ENCODE measurements at places on chromosomes 3 and 15.

GRCh38 chr15:39266890-39267289 lies 314.0 kb upstream of the THBS1 start:
- DNase-seq = no peak

DNA sequence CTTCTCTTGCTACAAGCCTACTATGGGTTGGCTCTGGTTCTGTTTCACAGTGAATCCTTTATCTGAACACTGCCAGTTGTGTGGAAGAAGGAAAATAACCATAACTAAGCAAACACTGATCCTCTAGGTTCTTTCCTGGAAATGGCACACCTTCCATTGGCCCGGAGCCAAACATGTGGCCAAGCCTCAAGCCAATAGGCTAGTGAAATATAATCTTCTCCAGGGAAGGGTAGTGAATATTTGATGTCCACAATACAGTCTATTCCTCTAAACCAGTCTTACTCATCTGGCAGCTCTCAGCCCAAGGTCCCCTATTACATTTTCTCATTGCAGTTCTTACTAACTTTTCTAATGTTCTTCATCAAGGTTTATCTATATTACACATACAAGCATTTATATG lies 921.3 kb downstream of the TUSC7 start:
- peak; percentile 87 for DNase-seq

GRCh38 chr3:169662132-169662842 lies 1.2 kb downstream of the MECOM start:
- DNase-seq = peak; percentile 59

- no peak for DNase-seq
Observed at GRCh38 chr3:55819005-55819404, 331.9 kb upstream of the WNT5A start.

GRCh38 chr3:161314836-161315395 lies 56.4 kb downstream of the SPTSSB start:
- no peak for DNase-seq

- DNase-seq = no peak
Observed at GRCh38 chr3:195031574-195032003, 239.4 kb downstream of the XXYLT1 start.

DNA sequence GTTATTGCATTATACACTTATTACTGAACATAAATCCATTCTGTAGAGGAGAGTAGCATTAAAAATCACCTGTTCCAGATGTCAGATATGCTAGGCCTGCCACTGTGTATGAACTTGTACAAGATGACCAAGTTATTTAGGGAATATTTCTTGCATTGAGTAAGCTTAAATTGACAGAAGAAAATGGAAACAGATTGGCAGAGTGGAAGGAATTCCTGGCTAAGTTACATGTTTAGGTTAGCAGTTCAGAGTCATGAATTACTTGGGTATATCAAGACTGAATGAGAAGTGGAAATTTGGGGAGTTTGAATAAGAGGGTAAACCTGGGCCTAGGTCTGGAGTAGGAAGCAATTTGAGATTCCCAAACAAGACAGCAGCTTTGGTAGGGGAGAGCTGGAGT lies 44.6 kb downstream of the ARHGAP31 start:
- no peak for DNase-seq

- no peak for DNase-seq
Observed at GRCh38 chr15:100891307-100892012, 11.8 kb downstream of the ALDH1A3 start.

DNA sequence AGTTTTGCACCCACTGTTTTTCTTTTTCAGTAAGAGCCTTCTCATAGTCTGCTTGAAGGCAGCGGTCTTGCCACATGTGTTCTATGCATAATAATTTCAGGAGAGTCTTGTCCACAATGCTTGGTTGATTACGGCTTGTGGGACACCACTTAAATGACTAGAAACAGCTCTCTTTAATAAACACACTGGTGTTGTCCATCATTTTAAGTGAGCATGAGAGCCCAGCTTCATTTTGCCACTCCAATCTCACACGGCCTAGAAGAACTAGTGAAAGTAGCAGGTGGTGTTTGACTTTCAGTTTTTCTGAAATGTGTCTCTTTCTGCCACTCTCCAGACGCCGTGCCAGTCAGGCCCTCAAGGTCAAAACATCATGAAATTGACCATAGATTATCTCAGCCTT lies 292.1 kb downstream of the LPP start:
- DNase-seq = no peak

DNA sequence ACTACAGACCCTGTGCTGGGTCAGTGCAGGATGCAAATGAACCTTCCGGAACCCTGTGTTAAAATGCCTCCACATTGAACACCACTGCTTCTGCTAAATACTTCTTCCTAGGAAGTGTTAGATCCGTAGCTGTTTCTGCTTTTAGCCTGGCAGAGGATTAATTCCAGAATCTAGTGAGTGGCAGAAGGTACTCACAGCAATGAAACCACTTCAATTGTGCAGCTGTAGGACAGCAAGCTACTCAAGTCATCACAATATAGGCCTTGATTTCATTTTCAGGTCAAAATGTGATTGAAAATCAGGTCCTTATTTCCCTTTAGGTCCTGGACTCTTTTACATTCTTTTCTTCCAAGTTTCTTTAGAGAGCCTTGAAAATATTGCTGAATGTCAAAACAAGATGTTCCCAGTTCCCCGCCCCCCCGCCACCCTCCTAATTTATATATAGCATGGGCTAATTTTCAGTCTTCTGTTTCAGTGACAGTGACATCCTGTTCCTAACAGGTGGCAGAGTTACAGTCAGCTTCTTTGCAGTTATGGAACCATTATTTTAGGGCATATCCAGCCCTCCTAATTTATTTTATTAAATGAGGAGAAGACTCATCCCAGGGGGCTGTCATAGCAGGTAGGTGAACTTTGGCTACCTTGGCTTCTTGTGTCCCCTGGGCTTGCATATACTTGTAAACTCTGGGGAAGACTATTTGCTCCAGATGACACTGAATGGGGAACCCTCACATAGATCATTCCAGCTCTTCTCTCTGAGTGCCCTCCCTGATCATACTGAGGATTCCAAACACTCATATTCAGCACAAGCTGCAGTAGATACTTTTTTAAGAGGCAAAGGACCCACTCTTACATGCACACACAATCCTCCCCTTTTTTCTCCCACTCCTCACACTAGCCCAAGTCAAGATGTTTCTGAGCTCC lies 28.0 kb upstream of the ARNT2 start:
- no peak for DNase-seq

- DNase-seq = no peak
Observed at GRCh38 chr15:78931439-78932257, 13.2 kb downstream of the CTSH start.

Measured in SHP77 (cell line).